ENCODE measurements at places on chromosomes 1 and 21.
A peak's percentile ranks its signal among the peaks of the same experiment; 100 is the strongest.

- DNase-seq, result peak; percentile 61
Observed at GRCh38 chr1:217109928-217110327, 386.7 kb upstream of the ESRRG start.

DNA sequence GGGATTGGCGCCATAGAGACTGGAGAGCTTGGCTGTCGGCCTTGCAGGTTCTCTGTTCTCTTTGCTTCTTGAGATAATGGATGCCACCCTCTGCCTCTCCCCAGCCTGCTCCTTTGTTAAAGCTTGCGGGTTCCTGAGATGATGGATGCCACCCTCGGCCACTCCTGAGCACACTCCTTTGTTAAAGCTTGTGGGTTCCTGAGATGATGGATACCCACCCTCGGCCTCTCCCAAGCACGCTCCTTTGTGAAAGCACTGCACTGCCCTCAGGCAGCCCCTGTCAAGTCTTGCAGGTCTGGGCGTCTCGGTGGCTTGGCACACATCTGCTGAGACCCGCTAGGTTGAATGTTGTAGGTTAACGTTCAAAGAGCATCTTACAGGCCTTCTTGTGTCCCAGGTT lies 76.5 kb downstream of the SCCPDH start:
- DNase-seq, result no peak

DNA sequence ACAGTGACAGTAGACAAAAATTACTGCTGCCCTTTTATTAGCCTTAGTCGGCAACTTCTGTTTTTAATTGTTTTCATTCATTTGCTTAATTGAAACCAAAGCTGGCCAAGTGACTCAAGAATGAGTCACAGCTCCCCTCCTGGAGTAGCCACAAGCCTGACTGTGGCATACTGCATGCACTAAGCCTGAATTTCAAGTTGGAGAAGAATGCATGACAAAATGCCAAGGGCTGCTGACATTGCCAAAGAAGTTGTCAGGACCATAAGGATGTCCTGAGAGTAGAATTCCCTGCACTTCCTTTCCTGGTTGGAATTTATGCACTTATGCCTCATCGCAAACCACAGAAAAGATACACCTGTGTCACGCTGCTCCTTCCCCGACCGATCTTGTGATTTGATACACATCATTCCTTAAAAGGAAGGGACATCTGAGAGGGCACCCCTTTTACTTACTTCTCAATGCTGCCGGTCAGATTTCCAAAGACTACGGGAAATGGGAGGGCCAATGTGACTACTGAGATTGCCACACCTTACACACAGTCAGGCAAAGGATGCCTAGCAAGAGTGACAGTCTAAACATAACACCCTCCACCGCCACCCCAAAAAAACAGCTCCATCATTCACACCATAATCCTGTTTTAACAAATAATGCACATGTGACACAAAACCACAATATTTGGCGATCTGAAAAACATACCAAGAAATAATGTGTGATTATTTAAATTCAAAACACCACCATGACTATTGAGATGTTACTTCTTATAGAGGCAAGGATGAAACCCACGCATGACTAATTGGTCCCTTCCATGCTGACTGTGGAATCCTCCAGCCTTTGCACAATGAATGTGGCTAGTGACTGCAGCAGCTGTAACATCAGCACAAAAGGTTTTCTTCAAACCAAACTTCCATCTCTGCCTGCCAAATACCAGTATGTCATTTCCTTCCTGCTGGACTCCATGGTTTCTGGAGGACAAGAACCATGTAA lies 28.2 kb downstream of the VAV3 start:
- peak; percentile 78 for DNase-seq

GRCh38 chr1:166700696-166701095 lies 138.6 kb upstream of the POGK start:
- no peak for DNase-seq

DNA sequence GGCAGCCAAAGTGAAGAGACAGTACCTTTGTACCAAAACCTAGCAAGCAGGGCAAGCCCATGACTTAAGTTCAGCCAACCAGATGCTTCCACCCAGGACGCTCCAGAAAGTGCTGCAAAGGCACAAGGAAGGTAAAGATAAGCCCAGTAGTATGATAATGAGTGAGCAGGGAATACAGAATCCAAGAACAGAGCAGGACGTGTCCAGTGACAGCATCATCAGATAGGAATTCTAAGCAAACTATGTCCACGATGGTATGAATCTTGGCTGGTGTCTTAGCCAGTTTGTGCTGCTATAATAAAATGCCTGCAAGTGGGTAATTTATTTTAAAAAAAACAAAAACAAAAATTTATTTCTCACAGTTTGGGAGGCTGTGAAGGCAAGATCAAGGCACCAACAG lies 13.6 kb downstream of the GJA4 start:
- DNase-seq, result peak; percentile 7

DNA sequence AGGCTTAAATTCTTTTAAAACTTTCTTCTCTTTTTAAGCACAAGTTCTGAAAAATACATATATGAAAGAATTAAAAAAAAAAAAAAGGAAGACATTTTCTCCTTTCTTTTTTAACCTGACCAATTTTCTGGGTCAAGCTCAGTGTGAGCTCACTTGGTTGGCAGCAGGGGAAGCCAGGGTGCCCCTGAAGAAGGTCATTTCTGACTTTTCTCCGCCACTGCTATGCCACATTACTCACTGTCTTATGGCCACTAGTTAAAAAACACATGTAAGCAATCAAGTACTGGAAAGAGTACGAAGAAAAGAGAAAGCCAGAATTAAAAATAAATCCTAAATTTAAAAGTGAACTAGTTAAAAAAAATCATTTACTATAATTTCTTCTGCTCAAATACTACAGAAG lies 275.0 kb downstream of the NEGR1 start:
- no peak for DNase-seq

DNA sequence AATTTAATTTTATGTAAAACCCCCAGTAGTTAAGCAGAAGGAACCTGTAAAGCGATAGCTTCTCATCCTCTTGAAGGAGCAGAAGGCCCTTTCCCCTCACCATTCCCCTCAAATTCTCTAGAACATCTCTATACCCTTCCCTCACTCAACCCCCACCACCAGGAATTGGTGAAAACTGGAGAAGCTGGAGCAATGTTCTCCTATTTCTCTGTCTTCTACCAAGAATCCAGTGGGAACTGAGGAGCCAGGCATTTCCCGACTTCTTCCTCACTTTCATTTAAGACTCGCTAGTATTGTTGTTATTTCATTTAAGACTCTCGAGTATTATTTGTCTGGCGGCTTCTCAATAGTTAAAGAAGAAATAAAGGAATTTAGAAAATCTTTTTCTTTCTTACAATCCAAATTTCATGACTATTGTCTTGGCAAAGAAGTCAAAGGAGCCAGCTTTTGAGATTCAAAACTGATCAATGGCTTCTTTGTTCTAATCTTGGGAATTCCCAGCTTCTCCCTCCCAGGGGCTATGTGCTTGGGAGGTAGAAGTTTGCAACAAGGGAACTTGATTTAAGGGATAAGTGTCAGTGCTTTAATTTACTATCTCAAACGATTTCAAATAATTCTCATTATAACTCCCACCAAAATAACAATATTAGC lies 253.3 kb upstream of the ADGRL2 start:
- DNase-seq, result no peak

- peak; percentile 37 for DNase-seq
Observed at GRCh38 chr1:198909973-198910372, 271.1 kb downstream of the PTPRC start.

- no peak for DNase-seq
Observed at GRCh38 chr1:208271236-208271635, 27.1 kb upstream of the PLXNA2 start.

- DNase-seq, result no peak
Observed at GRCh38 chr1:234698686-234699085, 88.7 kb upstream of the IRF2BP2 start.

DNA sequence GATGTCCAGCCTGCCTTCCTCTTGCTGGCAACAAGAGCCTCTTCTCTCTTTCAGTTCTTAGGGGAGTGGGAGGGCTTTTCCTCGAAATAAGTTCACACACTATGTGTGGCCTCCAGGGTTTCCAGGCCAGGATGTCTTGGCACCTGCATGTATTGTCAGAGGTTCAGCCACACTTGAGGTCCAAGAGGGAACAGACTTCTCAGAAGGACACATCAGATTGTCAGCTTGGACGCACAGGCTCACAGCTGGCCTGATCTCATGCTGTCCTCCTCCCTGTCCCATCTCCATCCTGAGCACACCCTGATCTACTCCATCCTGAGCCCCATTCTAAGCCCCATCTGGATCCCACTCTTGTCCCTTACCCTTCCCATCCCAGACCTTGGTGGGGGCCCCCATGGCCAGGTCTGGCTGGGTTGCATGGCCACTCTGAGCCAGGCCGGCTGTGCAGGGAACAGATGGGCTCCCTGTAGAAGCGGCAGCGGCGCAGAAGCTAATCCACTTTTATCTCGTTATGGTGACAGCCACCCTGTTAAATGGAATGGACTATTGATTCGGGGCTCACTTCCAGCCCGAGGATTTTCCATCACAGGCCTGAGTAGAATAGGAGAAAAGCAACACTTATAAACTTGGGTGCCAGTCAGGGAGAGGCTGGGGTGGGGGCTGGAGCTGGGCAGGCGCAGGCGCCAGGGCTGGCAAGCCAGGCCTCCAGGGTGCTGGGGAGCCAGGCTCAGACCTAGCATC lies 85.1 kb upstream of the CSF3R start:
- DNase-seq, result no peak

DNA sequence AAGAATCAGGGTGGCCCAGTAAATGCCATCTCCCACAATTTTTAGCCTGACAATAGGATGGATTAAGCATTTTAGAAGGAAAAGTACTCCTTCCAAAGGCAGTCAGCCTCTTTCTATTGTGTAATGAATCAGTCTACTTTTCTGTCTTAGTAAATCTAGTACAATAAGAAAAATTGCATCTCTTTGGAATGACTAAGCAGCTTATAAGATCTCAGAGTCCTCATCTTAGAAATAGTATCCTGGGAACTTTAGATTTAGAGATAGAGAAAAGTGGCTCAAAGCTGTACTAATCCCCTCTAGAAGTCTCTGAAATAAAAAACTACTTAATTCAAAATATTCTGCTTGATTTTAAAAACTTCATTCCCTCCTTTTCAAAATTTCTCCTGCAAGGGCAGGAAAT lies 81.4 kb downstream of the SLC44A5 start:
- no peak for DNase-seq

DNA sequence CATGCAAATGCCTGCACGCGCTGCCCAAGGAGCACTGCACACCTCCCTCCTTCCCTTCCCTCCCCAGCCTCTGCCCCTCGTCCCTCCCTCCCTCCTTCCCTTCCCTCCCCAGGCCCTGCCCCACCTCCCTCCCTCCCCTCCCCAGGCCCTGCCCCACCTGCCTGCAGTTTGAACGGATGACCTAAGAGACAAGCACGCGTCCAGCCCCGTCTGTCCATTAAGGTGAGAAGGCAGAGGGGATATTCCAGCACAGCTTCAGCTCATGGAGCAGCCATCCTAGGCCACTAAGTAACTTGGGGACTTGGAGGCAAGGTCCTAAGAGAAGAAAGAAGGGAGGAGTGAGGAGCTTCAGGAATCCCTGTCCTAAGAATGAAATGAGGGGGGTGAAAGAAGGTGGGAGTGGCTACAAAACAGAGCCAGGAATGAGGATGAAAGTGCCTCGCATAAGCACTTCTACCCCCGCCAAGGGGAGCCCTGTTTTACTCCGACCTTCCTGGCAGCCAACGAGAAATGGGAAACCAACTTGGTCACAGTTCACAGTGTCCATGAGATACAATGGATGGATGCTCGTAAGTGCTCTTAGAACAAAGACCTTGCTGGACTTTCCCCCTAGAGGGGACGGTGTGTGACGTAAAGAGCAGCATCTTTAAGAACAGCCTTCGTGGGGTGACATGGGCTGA lies 21.3 kb upstream of the EFHD2 start:
- DNase-seq, result no peak

GRCh38 chr1:233132445-233132844 lies 163.1 kb downstream of the PCNX2 start:
- no peak for DNase-seq

DNA sequence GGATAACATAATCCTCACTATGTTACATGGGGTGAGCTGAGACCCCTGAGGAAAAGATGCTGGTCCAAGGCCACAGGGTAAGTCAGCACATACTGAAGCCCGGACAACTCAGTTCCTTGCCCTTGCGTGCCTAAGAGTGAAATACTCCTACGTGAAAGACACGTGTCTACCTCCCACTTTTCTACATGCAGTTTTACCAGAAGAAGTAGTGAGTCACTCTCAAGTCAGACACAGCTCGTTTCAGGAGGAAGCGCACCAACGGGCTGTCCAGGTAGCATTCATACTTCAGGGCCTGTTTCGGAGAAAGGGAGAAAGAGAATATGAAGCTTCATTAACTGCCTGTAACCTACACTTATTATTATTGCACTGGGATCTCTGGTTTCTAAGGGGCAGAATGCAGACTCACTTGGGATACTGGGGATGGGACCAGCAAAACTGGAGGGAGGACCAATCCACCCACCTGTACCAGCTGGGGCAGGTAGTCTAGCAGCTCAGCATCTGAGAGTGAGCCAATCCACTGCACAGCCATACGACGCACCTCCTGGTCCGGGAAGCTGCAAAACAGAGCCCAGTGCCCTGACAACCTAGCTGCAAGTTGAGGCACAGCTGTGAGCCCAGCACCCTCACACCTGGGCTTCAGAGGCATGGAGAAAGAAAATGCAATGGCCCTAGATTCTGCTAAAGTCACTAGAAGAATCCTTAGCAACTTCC lies 32.4 kb upstream of the PPP1R15B start:
- no peak for DNase-seq

DNA sequence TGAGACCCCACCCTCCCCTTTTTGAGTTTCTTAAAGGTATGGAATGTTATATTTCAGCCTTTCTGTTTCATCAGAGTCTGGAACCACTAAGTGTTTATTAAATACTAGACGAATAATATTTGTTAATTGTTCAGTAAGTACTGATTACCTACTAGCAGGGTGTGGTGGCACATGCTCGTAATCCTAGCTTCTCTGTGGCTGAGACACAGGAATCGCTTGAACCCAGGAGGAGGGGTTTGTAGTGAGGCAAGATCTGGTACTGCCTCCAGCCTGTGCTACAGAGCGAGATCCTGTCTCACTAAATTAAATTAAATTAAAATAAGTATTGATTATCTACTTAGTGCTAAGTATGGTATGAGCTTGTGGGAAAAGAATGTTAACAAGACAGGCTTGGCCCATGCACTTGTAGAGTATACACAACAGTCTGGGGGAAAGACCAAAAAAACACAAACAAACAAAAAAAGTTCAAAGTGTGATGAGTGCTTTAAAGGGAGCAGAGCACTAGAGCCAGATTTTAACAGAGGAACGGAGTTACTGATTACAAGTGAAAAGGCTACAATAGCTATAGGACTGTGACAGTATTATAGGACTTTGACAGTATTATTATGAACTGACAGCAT lies 2.4 kb downstream of the CEPT1 start:
- no peak for DNase-seq

DNA sequence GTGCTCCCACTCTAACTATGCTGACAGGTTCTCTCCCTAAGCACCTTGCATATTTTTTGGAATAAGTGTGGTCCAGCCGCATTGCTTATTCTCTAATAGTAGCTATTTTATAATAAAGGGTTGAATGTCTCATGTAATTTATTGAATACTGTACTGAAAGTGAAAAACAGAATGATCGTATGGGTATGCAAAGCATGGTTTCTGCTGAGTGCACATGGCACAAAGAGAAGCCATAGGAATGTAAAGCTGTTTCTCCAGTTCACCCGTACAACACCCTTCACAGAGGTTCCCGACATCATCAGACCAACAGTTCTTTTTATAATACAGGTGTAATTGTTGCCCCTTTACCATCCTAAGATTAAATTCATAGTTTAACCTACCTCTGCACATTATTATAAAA lies 8.9 kb upstream of the HAO2 start:
- DNase-seq, result no peak

- DNase-seq, result no peak
Observed at GRCh38 chr1:169318536-169319244, 48.9 kb downstream of the NME7 start.

GRCh38 chr1:168454211-168454815 lies 89.5 kb downstream of the XCL2 start:
- peak; percentile 70 for DNase-seq
